Karpas-422 (cell line): ENCODE measurements at places on chromosomes 5 and 9.

- no peak for DNase-seq
These were observed 23.9 kb downstream of the FGF10 start for GRCh38 chr5:44365345-44365744.

DNA sequence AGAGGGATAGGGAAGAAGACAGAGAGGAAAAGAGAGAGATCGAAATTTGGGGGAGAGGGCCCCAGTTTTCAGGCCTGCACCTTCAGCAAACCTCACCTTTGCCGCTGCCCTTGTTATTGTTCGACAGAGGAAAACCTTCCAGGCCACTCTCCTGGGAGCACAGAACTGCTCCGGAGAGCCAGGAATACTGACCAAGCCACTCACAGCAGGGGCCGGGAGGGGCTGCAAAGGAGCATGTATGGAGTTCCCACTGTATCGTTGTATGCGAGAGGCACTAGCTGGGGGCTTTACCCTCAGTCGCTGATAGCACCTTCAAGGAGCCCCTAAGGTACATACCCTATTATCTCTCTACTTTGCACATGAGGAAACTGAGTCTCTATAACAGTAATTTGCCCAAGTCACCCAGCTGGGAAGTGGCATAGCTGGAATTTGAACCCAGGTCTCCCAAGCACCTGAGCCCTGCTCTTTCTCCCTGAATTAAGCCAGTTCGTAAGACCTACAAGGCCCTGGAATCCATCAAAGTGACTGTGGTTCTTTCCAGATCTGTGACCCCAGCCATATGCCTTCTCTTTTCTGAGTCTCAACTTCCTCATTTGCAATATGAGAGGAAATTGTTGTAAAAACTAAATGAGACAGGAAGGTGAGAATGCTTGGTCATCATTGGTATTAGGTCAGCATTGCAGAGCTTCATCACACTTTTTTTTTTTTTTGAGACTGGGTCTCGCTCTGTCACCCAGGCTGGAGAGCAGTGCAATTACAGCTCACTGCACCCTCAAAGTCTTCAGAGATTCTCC is 21.0 kb upstream of the FOXE1 start:
- peak; percentile 67 for DNase-seq

DNA sequence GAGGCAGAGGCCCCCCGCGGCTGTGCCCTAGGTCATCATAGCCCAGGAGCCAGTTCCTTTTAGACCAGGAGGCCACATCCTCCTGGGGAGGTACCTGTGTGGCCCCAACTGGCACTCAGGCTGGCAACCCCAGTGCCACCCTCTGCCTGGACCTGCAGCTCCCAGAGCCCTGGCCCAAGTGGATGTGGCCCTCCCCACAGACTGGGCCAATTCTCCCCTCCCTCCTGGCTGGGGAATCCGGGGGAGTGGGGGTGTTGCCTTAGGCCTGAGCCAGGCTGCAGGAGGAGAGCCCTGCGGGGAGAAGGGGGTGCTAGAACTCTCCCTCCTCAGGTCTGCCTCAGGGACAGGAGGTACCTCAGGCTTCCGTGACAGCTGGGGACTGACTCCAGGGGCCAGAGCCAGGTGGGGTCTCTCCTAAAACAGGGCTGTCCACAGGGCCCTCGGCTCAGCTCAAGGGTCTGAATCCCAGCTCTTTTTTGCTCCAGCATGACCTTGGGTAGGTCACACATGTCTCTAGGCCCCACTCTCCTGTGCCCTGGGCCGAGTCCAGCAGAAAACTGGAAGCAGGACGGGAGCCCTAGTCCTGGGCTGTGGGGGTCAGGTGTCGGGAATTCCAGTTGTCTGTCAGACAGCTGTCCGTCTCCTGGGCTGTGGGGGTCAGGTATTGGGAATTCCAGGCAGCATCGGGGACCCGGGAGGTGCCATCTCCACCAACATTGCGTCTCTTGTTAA is 9.6 kb downstream of the DNLZ start:
- peak; percentile 62 for DNase-seq

DNA sequence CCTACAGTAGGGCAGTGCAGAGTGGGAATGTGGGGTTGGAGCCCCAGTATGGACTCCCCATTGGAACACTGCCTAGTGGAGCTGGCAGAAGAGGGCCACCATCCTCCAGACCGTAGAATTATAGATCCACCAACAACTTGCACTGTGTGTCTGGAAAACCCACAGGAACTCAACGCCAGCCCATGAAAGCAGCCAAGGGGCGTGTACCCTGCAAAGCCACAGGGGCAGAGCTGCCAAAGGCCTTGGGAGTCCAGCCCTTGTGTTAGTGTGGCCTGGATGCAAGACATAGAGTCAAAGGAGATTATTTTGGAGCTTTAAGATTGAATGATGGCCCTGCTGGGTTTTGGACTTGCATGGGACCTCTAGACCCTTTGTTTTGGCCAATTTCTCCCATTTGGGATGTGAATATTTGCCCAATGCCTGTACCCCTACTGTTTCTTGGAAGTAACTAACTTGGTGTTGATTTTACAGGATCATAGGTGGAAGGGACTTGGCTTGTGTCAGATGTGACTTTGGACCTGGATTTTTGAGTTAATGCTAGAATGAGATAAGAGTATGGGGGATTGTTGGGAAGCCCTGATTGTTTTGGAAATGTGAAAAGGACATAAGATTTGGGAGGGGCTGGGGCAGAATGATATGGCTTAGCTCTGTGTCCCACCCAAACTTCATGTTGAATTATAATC is 266.8 kb downstream of the SEMA5A start:
- DNase-seq = no peak

DNA sequence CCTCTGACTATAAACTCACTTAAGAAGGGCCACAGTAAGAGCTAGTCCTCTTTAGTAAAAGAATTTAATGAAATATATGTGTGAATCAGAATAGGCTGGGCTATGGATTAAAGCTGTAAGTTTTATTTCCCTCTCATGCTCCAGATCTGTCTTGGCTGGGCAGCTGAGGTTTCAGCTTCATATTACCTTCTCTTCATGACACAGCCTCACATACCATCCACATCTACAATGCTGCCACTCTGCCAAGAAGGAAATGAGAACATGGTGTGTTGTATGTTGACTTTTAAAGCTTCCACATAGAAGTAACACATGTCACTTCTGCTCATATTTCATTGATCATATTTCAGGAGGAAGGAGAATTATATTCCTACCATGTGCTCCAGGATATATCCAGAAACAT is 776.0 kb upstream of the ACO1 start:
- DNase-seq = no peak

- DNase-seq = peak; percentile 94
These were observed 6.8 kb downstream of the MRPL36 start for GRCh38 chr5:1792842-1793266.

DNA sequence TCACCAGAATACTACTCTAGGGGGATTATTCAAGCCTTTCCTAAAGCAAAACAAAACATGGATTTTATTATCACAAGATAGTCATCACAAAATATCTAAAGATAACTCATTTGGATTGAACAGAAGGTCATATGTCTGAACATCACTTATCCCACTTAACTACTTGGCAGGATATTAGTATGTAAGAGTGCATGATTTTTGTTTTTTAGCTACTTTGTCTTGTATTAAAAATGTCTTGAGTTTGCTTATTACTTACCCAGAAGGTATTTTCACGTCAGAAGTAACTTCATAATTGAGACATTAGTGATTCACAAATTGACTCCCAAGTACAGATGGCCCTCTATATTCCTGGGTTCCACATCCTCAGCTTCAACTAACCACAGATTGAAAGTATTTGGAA is 113.8 kb downstream of the TLE4 start:
- DNase-seq = no peak

DNA sequence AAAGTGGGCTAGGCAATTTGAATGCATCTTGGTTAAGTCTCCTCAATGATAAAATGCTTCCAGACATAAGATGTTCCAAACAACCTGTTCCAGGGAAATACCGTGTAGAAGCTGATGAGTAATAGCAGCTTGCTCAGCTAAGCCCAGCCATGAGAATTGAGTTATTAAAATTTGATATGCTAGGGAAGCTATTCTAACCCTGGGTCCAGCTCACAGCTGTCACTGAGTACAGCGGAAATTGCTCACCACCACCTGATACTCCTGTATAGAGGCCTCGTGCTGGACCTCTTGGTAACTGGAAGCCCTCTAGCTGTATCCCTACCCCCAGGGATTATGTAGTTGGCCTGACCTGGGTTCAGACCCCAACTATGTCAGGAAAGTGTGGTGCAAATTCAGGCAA is 521.3 kb upstream of the TRPC7 start:
- no peak for DNase-seq

- DNase-seq = no peak
These were observed 122.0 kb downstream of the PRDM9 start for GRCh38 chr5:23629396-23629795.

DNA sequence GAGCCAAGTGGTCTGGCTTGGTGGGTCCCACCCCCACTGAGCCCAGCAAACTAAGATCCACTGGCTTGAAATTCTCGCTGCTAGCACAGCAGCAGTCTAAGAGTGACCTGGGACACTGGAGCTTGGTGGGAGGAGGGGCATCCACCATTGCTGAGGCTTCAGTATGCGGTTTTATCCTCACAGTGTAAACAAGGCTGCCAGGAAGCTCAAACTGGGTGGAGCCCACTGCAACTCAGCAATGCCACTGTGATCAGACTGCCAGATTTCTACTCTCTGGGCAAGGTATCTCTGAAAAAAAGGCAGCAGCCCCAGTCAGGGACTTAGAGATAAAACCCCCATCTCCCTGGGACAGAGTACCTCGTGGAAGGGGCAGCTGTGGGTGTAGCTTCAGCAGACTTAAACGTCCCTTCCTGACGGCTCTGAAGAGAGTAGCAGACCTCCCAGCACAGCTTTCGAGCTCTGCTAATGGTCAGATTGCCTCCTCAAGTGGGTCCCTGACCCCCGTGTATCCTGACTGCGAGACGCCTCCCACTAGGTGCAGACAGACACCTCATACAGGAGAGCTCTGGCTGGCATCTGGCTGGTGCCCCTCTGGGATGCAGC is 18.2 kb upstream of the STK32A start:
- no peak for DNase-seq

- DNase-seq = no peak
These were observed 291.9 kb downstream of the FBXL7 start for GRCh38 chr5:15791859-15792258.

DNA sequence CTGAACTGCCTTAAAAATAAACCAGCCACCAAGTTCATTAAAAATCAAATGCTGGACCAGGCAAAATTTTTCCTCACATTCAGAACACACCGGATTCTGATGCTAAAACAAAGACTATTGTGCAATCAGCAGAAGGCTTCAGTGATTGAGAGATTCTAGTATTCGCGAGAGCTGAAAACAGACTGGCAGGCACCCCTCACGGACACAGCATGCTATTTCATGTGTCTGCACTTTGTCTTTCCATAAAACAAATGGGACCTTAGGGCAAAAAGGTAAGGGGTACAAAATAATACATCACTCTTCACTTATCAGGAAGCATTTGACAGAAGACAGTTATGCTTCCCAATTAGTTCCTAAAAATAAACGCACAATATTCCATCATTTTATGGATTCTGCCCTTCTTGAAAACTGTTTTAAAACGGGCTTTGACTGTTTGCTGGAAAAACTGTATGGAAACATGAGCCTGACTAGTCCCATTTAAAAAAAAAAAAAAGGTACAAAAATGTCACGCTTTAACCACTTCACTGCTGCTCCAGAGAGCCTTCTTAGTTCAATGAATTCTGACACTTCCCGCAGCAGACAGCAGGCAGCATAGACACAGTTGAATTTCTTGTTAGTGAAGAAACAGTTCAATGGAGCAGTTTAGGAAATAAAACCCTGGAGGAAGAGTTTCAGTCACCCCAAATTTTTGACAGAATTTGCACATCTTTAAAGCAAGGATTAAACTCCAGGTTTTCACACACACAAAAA is 99.2 kb downstream of the MED27 start:
- no peak for DNase-seq

GRCh38 chr5:107564931-107565372 is 105.8 kb downstream of the EFNA5 start:
- DNase-seq = no peak

- no peak for DNase-seq
These were observed 257.5 kb upstream of the PANK3 start for GRCh38 chr5:168836603-168837231.

DNA sequence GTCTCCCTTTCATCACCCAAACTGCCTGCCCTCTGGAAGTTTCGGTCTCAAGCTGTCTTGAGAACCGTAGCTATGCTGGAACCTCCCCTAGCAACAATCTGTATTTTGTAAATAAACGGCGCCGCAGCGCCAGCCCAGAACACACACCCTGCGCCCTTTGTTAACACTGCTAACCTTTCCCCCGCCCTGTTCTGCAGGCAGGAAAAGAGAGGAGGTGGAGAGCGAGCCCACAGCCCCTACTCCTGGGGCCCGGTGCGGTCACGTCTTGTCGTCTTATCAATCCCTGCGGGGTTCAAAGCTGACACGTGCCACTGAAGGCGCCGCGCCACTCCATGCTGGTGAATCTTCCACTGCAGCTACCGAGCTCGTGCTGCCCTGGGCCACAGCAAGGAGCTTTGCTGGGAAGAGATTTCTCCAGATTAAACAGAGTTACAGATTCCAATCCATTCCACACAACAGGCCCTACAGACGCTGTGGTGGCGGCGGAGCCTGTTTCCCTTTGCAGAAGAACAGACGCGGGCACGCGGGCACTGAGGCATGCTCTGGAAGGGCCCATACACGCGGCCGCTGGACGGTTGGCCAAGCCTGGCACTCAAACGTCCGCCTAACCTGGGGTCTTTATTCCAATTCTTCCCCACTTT is 25.3 kb downstream of the ZDHHC11B start:
- no peak for DNase-seq

- DNase-seq = no peak
These were observed 7.2 kb upstream of the ARSI start for GRCh38 chr5:150309886-150310239.

DNA sequence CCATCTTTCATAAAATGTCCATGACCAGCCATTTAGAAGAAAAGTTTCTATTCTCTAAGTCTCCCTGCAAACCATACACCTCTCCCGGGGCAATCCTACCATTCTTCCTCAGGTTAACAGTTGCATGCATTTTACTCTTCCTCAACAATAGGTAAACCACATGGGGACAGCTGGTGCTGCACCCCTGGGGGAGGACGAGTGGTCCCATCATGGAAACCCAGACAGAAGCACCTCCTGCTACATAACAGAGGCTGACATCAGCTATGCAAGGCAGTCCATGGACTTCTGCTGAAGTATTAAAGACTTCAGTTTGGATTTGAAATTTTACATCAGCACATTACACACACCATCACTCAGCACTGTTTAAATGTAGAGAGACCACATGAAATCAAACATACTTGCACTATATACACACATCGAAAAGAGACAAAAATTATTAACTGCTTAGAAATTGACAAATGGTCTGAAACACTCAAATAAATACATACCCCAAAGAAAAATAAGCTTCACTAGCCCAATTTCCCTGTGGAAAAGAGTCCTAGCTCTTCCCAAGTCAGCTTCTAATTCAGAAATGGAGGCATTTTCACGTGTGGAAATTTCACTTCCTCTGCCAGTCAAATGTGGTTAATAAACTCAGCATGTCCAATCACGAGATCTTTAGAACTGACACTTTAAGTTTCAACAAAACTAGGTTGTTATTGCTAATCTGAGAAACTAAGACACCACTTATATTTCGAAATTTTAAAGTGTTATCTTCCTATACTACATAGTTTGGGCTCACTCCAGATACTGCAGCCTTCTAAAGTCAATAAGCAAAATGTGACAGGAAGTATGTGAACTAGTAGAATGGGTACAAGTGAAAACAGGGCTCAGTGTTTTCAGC is 173.4 kb downstream of the ROR2 start:
- no peak for DNase-seq

GRCh38 chr9:76045221-76045620 is 154.7 kb downstream of the PCSK5 start:
- DNase-seq = no peak

GRCh38 chr9:114125476-114126013 is 26.5 kb upstream of the KIF12 start:
- no peak for DNase-seq
